ENCODE measurements at places on chromosomes 3 and 15.

GRCh38 chr3:151726016-151726415 is 7.7 kb upstream of the AADACL2 start:
- DNase-seq: no peak

DNA sequence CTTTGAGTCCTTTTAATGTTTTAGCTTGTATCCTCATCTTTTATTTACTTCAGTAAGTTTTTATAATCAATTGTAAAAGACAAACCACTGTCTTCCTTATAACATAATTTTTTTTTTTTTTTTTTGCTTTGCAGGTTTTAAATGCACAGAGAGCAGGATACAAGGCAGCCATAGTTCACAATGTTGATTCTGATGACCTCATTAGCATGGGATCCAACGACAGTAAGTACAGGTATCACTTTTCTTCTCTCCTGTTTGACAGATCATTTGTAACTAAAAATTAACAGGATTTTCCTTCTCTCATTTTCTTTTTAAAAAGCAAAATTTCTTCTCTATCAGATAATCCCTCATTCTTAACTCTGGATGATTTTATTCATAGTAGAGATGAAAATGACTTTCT is 75.4 kb downstream of the PFN2 start:
- no peak for DNase-seq

- no peak for DNase-seq
These were observed 87.3 kb upstream of the POU1F1 start for GRCh38 chr3:87363721-87364120.

DNA sequence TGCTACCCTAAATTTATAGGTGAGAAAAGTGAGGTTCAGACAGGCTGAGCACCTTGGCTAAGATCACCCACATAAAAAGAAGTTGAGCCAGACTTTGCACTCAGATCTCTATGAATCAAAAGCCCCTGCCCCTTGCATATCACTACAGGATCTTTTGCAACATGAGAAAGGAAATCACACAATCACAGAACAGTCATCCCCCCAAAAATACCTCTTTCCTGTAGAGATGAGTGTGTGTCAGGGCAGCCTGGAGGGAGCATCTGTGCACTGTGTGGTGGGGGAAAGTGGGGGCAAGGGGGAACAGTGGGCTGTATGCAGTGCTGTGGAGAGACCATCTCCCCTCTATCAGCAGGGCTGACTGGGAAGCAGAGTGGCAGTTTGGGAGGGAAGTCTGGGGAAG is 46.6 kb downstream of the EPHB3 start:
- DNase-seq: no peak

DNA sequence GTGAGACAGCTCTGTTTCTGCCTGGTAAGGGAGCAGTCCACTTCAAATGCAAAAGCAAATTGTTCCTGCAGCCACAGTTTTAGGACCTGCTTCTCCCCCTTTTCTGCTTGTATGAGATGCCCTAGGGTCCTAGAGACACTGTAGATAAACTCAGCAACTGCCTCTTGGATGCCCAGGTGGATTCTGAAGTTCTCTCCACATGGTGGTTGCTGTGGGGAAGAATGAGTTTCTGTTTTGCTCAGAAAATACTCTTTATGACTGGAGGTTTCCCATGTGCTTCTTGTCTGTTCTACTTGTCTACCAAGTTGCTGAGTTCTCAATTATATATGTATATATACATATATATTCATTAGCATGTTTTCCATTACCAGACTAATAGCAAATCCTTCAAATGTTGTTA is 5.6 kb upstream of the ZNF80 start:
- DNase-seq: no peak

Measured in activated CD8-positive, alpha-beta memory T cell treated with anti-CD3 and anti-CD28 coated beads for 1 hour (primary cell).